ENCODE measurements at places on chromosomes 12 and 14. TPM values are rescaled to one million over a fixed set of nuclear protein-coding genes. Genes with fewer than 3 reads are reported as not detected.

GRCh38 chr12:9792961-9793617 is 32.4 kb upstream of the CD69 start:
- no peak for DNase-seq

- DNase-seq: no peak
Measured at GRCh38 chr12:41339784-41340183, 151.7 kb downstream of the PDZRN4 start.

- no peak for DNase-seq
Measured at GRCh38 chr14:31029016-31029970, 3.1 kb upstream of the STRN3 start.

- no peak for DNase-seq
Measured at GRCh38 chr14:102802834-102803523, 25.7 kb downstream of the TRAF3 start.

- no peak for DNase-seq
Measured at GRCh38 chr12:46244997-46245396, 23.8 kb downstream of the SLC38A1 start.

The TSHR gene
- total RNA-seq: not detected

The ALDH1L2 gene
- total RNA-seq: 5.0 TPM

The LARP4 gene
- total RNA-seq: 63.6 TPM

The CELA1 gene
- total RNA-seq: not detected

The ZNF219 gene
- total RNA-seq: 52.8 TPM

The L2HGDH gene
- 4.5 TPM for total RNA-seq

Measured in upper lobe of right lung (tissue), 1 donor.